Chondrocyte (in vitro differentiated cells): ENCODE measurements at places on chromosomes 7 and 10. TPM values are rescaled to one million over a fixed set of nuclear protein-coding genes. Genes with fewer than 3 reads are reported as not detected.
A peak's percentile ranks its signal among the peaks of the same experiment; 100 is the strongest.

ACSM6 gene
- total RNA-seq = not detected in 3 replicates

DNA sequence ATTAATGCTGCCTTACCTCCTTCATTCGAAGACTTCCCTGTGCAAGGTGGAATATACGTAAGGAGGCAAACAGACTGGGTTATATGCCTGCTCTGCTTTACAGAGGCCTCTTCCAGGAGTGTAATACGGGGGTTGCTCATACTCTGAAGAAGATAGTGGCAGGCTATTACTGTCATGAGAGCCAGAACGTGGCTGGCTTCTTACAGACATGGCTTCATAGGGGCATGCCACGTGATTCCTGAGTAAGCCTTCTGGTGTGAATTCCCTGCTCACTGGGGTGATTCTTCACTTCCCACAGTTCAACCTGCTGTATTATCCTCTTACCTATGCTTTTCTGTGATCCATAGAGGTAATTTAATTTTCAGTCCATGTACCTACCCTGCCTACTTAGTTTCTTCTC lies 141.8 kb downstream of the ST7 start:
- H3K4me1 ChIP-seq = peaks cover 51% of the 10 kb centered on the region
- H3K27me3 ChIP-seq = no peaks in the 10 kb centered on the region
- peak overlapping the region; percentile 8 for H3K27ac ChIP-seq
- DNase-seq = no peak

- no peak overlapping the region for H3K4me3 ChIP-seq
- H3K27me3 ChIP-seq = peaks cover 10% of the 10 kb centered on the region
- H3K4me1 ChIP-seq = peaks cover 9% of the 10 kb centered on the region
- no peak overlapping the region for H3K27ac ChIP-seq
- no peak for DNase-seq
These were observed 126.5 kb downstream of the SH2D4B start for GRCh38 chr10:80664071-80664680.

DNA sequence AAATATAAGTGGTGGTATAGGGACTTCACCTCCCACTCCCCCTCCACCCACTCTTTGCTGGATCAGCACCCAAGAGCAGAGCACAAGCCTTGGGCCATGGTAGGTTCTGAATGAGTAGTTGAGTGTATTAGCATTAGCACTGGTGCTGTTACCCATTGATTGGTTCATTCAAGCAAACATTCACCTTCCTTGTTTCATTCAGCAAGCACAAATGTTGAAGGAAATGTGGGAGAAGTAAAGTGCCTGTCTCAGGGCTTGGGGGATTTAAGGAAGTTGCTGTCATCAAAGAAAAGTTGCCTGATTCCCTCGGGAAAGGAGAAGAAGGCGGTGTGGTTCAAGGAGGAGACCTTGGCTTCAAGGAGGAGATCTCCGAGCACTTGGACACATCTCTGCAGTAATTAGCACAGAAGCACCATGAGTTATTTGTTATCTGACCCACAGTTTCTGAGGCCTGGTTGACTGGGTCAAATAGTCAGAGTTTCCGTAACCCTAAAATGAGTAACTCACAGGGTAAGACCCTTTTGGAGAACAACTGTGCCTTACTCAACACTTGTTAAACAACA lies 17.3 kb downstream of the IL2RA start:
- H3K4me3 ChIP-seq = no peak overlapping the region
- H3K27ac ChIP-seq = no peak overlapping the region
- no peaks in the 10 kb centered on the region for H3K4me1 ChIP-seq
- DNase-seq = no peak
- peaks cover 59% of the 10 kb centered on the region for H3K27me3 ChIP-seq

- H3K27ac ChIP-seq = no peak overlapping the region
- no peak for DNase-seq
- H3K4me1 ChIP-seq = peaks cover 22% of the 10 kb centered on the region
- no peaks in the 10 kb centered on the region for H3K36me3 ChIP-seq
These were observed 271.9 kb downstream of the ADARB2 start for GRCh38 chr10:1465418-1465911.
